GM23338 (cell line): ENCODE measurements at places on chromosomes 5 and 9. TPM values are rescaled to one million over a fixed set of nuclear protein-coding genes. Genes with fewer than 3 reads are reported as not detected.

DNA sequence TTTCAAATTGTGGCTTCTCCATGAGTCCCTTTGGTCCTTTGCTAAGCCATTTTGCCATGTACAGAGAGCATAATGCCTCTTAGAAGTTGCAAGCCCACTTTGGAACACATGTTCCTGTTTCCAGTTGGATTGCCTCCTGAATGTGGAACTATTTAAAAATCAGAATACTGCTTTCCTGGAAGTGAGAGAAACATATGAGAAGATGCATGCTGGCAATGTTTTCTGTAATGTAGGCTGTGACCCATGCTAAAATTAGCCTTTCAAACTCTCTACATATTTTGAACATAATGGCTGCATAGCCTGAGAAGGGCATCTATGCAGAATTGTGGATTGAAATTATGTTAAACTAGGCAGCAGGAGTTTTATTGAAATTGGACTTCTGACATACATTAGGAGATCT, 175.5 kb upstream of the PAPPA start:
- H3K36me3 ChIP-seq: no peaks in the 10 kb centered on the region; the same call in 1 of the 2 replicates
- H3K4me1 ChIP-seq: no peaks in the 10 kb centered on the region; the same call in 1 of the 2 replicates
- H3K27me3 ChIP-seq: no peaks in the 10 kb centered on the region
- DNase-seq: no peak
- no peak overlapping the region for H3K4me3 ChIP-seq

GRCh38 chr9:109349421-109349846, 28.6 kb upstream of the EPB41L4B start:
- H3K4me3 ChIP-seq: no peak overlapping the region
- H3K27me3 ChIP-seq: no peaks in the 10 kb centered on the region
- no peaks in the 10 kb centered on the region for H3K36me3 ChIP-seq
- no peak for DNase-seq

DNA sequence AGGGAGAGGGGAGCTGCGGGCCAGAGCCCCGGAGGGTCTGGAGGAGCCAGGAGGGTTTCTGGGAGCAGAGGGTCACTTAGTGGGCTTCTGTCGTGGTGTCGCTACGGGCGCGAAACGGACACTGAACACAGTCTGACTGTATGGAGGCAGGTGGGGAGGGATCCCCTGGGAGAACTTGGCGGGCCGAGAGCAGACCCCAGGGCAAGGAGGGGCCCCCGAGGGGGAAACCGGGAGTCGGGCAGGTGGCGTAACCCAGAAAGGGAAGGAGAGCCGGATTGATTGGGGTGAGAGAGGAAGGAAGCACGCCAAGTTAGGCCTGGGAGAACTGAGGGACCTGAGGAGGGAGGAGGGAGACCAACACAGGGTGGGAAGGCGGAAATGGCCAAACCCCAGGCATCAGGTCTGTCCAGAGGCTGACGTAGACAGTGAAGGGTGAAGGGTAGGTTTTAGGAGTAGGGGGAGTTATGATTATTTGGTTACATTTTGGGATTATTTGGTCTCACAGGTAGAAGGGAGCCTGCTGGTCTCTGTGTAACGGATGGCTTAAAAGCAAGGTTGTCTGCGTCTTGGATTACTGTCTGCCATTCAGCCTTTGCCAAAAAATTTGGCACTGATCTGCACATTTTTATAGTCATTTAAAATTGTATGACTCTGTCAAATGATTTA, 3.3 kb upstream of the MSMP start:
- no peaks in the 10 kb centered on the region for H3K36me3 ChIP-seq
- peak overlapping the region; percentile 98 for H3K4me3 ChIP-seq
- no peaks in the 10 kb centered on the region for H3K27me3 ChIP-seq
- peaks cover 18% of the 10 kb centered on the region for H3K4me1 ChIP-seq

GRCh38 chr9:94802793-94803192, 76.3 kb downstream of the AOPEP start:
- no peak overlapping the region for H3K4me3 ChIP-seq
- H3K36me3 ChIP-seq: no peaks in the 10 kb centered on the region
- H3K27me3 ChIP-seq: no peaks in the 10 kb centered on the region
- no peak overlapping the region for H3K27ac ChIP-seq
- H3K4me1 ChIP-seq: no peaks in the 10 kb centered on the region

DNA sequence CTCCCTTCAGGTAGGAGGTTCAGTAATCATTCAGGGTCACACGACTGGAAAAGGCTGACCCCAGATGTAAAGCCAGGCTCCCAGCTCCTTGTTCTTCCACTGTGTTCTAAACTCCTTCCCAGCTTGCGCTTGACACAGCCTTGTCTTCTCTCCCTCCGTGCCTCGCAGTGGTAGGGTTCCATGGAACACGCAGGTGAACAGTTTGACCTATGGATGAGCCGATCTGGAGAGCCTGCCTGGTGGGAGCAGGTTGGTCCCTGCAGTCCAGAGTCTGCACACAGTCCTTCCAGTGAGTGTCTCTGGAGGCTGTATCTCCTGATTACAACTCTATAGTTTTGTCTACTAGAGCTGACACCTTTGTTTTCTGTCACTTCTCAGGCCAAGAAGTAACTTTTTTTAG, 85.9 kb downstream of the IQGAP2 start:
- peaks cover 72% of the 10 kb centered on the region for H3K4me1 ChIP-seq
- peak overlapping the region; percentile 89 for H3K27ac ChIP-seq
- H3K36me3 ChIP-seq: no peaks in the 10 kb centered on the region
- no peaks in the 10 kb centered on the region for H3K27me3 ChIP-seq
- no peak overlapping the region for H3K4me3 ChIP-seq

- H3K27ac ChIP-seq: no peak overlapping the region
- peaks cover 5% of the 10 kb centered on the region; the same call in 1 of the 2 replicates for H3K4me1 ChIP-seq
- no peak overlapping the region for H3K4me3 ChIP-seq
- H3K27me3 ChIP-seq: no peaks in the 10 kb centered on the region
- DNase-seq: no peak
- H3K36me3 ChIP-seq: no peaks in the 10 kb centered on the region
Observed at GRCh38 chr9:35594471-35594870, 10.6 kb upstream of the TESK1 start.

The SAXO1 gene
- total RNA-seq: not detected in 2 replicates

The FOXD1 gene
- 0.12 and 0.42 TPM in 2 replicates for total RNA-seq
